ENCODE measurements at places on chromosomes 2 and 18.

DNA sequence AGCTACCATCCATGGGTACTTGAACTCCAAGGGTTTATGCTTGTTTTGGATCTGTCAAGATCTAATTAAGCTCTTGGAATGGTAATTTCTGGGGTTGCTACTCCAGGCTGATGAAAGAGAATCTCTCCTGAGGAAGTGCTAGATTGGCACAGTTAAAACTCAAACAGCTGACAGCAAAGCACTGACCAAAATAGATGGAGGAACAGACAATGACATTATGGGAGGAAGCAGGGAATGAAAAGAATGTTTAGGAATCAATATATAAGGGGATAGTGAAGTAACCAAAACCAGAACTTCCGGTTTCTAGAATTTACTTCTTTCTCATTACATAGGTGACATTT is 6.3 kb downstream of the THUMPD2 start:
- DNase-seq, result no peak

- DNase-seq, result no peak
Measured at GRCh38 chr2:108635630-108636354, 83.5 kb upstream of the RANBP2 start.

GRCh38 chr2:168684921-168685599 is 117.4 kb upstream of the NOSTRIN start:
- DNase-seq, result no peak

GRCh38 chr2:170180031-170180566 is 2.2 kb downstream of the MYO3B start:
- DNase-seq, result no peak

DNA sequence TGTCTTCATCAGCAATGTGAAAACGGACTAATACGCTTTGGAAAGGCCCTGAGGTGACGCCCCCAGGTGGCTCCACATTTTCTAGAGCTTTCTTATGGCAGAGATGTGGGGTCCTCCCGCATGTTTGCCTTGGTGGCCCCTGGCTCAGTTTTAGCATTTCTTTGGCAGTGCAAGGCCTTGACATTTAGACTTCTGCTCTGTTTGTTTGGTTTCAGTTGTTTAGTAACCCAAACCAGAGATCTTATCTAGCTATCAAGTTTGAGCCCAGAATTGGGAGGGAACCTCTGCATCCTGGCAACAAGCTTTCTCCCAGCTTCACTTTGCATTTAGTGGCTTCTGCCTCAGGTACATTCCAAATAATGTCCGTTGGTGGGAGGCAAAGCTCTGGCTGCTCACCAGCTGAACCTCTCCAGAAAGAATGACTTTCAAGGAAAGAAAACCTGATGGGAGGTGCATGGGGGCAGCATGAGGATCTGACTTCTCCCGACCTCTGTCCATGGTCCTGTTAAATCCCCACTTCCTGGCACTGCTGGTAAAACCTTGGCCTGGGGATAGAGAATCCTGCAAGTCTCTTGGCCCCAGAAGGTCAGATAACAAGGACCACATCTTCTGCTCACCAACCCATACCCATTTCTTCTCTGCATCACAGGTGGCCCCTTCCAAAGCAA is 12.0 kb upstream of the MBP start:
- no peak for DNase-seq

GRCh38 chr2:217981084-217981730 is 21.6 kb downstream of the TNS1 start:
- DNase-seq, result no peak

DNA sequence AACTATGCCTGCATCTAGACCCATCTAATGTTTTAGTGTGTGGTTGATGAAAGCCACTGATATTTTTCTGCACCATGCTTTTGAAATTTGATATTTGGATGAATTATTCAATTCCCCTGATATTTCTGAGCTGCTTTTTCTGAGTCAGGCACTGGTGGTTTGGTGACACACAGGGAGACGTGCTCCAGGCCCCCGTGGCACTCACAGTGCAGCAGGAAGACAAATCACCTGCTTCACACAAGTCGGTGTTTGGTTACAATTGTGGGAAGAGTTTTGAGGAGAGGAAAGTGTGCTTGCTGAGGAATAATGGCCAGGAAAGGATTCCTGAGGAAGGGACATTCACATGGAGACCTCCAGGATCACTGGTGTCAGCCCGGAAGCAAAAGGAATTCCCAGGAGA is 179.7 kb downstream of the ACKR3 start:
- no peak for DNase-seq

GRCh38 chr18:28045880-28046279 is 131.1 kb downstream of the CDH2 start:
- DNase-seq, result no peak

- DNase-seq, result no peak
Measured at GRCh38 chr2:173924285-173924684, 40.9 kb downstream of the SP3 start.

DNA sequence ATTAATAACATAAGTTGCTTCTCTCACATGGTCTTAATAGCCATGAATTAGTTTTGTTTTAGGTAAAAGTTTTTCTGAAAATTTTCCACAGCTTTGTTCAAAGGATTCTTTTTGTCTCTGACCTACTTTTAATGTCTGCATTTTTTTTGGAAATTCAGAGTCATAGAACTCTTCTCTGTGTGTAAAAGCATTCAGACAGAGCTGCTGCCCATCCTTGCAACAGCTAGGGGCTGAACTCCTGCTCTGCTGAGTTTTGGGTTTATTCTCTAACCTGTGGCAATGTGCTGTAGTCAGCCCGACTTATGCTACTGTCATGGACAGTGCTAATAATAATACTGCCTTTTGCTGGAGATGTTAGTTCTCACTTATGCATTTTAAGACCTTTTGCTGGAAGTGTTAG is 44.1 kb downstream of the RALBP1 start:
- no peak for DNase-seq

DNA sequence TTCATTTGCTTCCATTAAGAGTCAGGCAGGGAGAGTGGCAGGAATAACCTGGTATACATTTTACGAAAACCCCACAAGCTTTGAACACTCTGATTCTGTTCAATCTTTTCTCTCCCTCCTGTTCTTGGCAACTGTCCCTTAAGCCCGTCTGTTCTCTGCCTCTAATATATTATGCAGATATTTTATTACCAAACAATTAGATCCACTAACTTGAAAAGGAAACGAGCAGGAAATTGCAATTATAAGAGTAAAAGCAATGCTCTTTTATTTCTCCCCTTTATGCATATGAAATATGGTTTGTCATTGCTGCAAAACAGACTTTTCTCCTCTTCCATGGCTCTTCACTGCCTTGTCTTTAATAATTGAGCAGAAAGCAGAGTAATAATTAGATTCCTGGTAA is 149.1 kb upstream of the CELF4 start:
- no peak for DNase-seq

GRCh38 chr2:29304399-29305060 is 189.3 kb downstream of the CLIP4 start:
- DNase-seq, result no peak

- peak; percentile 23 for DNase-seq
Measured at GRCh38 chr2:237774811-237775553, 23.6 kb upstream of the RBM44 start.

DNA sequence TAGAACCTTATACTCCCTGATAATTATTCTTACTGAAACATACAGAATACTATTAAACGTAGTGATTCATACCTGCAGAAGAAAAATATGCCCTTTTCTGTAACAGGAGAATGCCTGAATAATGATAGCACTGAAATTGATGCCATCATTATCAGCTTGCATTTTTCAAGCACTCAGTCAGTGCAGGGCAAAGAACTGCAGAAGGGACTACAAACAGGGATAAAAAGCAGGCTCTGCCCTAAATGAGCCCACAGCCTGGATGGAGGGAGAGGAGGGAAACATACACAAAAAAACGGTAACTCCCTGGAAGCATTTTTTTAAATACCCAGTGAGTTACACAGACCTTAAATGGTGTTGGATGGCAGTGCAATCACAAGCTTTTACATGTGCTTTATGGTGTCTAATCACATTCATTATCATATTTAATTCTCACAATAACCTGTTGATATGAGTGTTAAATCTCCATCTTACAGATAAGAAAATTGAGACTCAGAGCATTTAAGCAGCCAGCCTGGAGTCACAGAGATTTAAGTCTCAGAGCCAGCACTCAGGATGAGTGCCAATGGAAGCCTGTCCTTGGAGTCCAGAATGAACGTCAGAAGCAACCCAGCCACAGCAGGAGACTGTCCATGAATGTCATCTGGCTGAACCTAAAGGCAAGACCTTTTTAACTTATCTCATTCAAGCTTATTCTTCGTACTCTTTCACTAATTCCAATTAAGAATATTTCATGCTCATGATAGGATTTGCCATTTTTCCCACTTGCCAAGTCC is 139.3 kb upstream of the CTNNA2 start:
- DNase-seq, result no peak

GRCh38 chr2:70391988-70392387 is 90.1 kb upstream of the FAM136A start:
- no peak for DNase-seq

DNA sequence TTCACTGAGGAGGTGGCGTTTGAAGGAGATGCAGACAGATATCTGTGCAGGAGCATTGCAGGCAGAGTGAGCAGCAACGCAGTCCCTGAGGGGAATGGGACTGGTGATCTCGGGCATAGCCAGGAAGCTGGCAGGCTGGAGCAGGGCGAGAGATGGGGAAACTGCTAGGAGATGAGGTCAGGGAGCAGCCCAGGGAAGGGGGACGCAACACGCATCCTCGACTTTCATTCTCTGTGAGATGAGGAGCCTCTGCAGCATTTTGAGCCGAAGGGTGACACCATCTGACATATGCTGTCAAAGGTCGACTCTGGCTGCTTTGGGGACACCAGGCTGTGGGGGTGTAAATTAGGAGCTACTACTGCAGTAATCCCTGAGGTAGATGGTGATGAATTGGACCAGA is 4.3 kb upstream of the CHRNA1 start:
- DNase-seq, result no peak

GRCh38 chr2:20608666-20609348 is 42.1 kb downstream of the HS1BP3 start:
- DNase-seq, result no peak

GRCh38 chr18:62437235-62438017 is 85.4 kb upstream of the ZCCHC2 start:
- DNase-seq, result no peak

DNA sequence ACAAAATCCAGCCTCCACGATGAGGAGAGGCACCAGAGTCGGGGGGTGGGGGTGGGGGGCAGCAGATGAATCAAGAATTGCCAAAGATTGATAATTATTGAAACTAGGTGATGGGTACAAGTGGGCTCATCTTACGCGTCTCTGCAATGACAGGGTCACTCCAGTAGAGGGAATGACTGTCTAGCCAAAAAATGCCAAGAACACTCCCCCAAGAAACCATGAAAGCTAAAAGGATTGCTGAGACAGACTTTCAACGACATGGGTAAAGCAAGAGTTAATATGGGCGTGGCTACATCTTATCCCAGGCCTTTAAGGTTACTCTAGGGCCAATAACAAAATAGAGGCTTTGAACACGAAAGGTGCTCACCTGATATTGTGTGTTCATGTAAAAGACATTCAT is 86.5 kb downstream of the STK39 start:
- no peak for DNase-seq

- DNase-seq, result no peak
Measured at GRCh38 chr2:151260573-151261230, 961 bp downstream of the RBM43 start.

DNA sequence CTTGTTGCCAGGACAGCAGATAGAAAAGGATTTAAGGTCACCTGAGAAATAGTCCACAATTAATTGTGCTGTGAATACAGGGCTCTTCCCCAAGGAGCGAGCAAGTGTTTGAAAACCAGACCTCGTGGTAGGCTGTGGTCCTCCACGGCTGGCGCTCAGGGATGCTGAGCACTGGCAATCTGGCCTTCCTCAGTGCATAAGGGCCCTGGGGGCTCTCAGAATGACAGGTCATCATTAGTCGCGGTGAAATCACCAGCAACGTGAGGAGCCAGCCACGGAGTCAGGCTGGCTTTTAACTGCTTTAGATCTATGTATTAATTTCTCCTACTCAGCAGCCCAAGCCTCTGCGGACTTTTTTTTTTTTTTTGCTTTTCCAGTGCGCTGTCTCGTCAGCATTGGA is 148.5 kb downstream of the FHOD3 start:
- DNase-seq, result no peak

DNA sequence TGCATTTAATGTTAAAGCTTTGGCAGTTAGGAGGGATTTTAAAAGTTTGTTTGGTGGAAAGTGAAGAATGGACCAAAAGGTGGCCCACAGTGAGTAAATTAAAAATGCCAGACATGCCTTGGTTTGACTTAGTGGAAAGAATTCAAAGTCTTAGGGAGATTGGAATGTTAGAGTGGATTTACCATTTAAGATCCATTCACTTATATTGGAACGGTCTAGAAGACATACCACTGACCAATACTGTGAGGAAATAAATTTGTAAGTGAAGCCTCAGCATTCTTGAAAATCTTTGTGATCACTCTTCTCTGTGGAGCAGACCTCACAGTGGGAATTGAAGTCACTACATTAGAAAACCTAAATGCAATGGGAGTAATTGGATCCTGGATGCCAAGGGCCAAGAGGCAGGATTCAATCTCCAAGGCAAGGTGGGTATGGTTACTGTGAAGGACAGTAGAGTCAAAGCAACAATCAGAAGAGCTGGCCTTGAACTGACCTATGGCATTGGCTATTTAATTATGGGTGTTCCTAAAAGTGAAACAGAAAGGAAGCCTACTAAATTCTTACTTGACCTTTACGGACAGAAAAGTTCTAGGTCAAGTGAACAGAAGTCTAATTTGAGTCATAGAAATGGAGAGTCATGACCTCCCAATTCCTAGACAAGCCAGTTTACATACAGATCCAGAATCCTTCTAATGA is 40.2 kb upstream of the VRK2 start:
- no peak for DNase-seq
